K562 (cell line): ENCODE measurements at places on chromosomes 5 and 9.

GRCh38 chr5:132777209-132778069 lies at the start of gene SEPTIN8:
SEPTIN8 (minus strand) TSS chr5:132777239; CDS start chr5:132777137, 102 bp downstream.
- peak; percentile 87 for DNase-seq

DNA sequence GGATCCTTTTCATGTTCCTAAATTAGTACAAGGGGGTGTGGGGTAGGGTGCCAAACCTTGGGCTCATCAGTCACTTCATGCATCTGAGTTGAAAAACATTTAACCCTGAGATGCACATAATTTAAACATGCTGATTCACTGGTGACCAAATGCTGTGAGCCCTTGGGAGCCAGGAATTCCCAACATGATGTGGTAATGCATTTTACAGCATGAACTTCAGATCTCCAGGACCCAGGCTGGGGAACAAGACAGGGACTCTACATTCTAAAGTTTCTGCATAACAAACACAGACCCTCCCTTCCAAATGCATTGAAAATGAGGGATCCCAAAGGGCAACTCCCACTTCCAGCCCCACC lies 322.2 kb downstream of the NDUFS4 start:
- DNase-seq, result no peak

DNA sequence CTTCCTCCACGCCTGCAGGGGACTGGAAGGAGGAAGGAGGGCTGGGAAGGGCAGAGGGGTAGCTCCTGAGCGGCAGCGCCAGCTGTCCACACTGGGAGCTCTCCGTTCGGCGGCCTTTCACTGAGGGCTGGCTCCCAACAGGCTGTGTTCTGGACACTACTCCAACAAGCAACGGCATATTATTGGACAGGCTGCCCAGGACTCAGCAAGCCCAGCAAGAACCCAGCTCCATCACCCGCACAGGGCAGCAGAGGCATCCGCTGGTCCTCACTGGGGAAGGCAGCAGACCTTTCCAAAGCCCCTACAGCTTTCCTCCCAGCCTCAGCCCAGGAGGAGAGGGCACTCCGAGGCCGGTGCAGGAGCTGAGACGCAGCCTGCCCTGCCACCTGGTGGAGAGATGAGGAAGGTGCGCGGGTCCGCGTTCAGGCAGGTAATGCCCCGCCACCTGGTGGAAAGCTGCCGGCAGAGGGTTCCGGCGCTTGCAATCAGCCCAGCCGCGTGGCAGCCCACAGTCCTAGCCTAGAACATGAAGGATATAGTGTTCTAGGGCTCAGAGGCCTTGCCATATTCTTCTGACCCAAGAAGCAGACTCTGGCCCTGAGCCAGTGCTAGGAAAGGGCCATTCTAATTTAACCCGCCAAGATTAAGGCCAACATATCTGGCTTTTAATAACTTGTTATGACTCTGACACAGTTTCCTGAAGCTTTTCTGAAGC lies 74.4 kb downstream of the NRG2 start:
- DNase-seq, result peak; percentile 89

GRCh38 chr9:109770101-109770500 lies 9.9 kb upstream of the PALM2AKAP2 start:
- DNase-seq, result no peak

GRCh38 chr9:129513282-129513681 lies 107.6 kb downstream of the C9orf50 start:
- DNase-seq, result no peak

- no peak for DNase-seq
Measured at GRCh38 chr5:107253246-107253645, 417.5 kb downstream of the EFNA5 start.

DNA sequence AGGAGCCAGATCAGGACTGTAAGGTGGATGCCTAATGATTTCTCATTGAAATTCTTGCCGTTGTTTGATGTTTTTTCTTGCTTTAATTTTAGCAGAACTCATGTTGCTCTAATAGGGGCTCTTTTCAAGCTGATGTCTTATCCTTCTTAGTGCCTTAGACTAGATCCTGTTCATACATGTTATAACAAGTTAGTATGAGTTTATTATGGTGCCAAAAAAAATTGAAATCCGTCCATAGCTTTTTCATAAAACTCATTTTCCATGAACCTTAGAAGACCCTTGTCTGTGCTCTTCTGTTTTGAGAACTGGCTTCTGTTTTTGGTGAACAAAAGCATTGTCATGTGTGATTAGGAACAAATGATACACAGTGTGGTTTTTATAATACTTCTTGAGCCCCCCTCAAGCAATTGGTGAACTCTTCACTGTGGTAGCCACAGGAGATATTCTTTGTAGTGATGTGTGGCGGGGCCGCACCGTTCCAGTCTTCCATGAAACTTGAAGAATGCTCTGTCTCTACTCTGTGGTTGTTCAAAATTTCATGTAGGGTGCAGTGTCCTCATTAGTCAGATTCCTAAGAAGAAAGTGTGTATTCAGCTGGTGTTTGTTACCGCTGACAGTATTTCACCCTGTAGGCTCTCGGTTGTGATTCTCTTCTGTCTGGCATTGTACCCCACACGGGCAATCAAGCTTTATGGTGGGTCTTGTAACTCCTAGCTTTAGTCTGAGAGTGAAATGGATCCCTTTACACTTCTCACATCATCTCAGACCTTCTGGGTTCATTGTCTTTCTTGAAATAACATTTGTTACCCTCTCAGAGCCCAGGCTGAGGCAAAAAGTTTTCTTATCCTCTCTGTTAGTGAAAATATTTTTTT lies 10.7 kb downstream of the OTULIN start:
- DNase-seq, result no peak

- no peak for DNase-seq
Measured at GRCh38 chr5:168786147-168786546, 207.0 kb upstream of the PANK3 start.

GRCh38 chr5:86756839-86757238 lies 139.1 kb downstream of the COX7C start:
- DNase-seq, result no peak

GRCh38 chr5:61167382-61167781 lies 5.1 kb upstream of the SMIM15 start:
- no peak for DNase-seq

DNA sequence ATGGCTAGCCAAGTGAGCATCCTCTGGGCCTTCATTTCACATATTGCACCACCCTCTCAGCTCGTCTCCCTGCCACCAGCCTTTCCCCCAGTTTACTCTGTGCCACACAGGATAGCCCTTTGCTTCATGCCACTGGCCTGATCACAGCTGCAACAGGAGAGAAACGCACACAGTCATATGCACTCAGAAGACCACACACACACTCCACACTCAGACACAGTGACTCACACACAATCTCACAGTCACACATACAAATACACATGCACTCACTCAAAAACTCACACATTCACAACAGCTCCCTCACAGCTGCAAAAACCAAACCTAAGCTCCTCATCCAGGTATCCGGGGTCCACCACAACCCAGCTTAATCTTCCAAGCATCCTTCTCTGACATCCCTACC lies 38.7 kb downstream of the TTC39B start:
- no peak for DNase-seq

DNA sequence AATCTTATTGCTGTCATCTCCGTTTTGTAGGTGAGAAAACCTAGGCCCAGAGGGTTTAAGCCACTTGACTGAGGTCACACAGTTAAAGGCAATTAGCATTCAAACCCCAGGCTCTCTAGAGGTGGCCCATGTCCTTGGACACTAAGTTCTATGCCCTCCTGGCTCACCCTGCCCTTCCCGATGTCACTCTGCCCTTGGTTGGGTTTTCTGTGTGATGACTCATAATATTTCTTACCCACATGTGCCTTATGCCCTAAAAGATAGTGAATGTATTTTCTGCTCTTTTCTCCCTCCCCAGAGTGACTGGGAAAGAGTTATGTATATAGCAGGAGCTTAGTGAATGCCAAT lies 174.5 kb upstream of the PITX1 start:
- DNase-seq, result no peak

- no peak for DNase-seq
Measured at GRCh38 chr5:10573487-10574145, 9.7 kb downstream of the ANKRD33B start.

- no peak for DNase-seq
Measured at GRCh38 chr5:144298658-144299057, 128.0 kb downstream of the KCTD16 start.

- DNase-seq, result no peak
Measured at GRCh38 chr5:71582945-71583584, 4.1 kb upstream of the MCCC2 start.

DNA sequence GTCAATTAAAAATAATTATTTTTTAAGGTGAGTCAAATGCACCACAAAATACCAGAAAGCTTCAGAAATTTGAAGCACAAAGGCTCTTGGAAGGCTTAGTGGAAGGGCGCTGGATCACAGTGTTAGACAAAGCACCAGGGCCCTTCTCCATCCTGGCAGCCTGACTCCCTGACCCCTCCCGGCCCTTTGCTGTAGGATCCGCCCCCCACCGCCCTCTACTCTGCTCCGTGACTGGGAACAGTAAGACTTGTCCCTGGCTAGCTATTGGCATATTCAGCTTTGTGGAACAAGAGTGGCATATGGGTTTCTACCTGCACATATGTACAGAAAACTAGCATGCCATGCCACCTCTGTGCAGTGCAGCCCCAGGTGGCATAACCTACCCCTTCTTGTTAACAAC lies 222.1 kb downstream of the SYK start:
- no peak for DNase-seq

- DNase-seq, result no peak
Measured at GRCh38 chr9:103427696-103428095, 432.6 kb downstream of the CYLC2 start.

- no peak for DNase-seq
Measured at GRCh38 chr5:96316487-96316886, 116.6 kb downstream of the PCSK1 start.

DNA sequence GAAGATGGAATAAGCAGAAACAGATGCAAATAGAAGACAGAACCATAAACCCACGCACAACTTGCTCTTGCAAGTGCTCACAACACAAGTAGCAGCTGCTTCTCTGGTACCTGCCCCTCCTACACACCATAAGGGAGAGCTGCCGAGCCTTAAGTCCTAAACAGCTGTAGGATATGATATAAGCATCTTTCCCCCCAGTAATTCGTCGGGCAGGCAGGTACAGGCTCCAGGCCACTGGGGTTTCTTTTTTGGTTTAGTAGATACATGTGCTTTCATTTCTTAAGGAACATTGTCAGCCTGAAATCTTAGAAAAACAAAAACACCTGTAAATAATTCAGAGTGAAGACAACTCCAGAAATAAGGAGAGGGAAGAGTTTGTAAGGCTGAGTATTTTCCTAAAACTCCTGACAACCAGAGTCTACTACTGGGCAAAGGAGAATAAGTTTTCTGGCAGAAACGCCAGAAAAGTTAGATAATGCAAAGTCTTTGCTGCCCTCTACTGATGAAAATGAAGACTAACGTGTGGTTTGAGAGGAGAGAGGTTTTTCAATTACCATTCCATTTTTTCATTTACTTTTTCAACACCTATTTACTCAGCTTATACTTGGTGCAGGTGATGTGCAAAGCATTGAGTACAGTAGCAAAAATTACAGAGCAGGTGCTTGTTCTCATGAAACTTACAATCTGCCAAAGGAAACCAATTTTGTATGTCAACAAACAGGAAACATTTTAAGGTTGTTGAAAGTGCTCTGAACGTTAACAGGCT lies 20.1 kb upstream of the TCERG1 start:
- DNase-seq, result peak; percentile 55

DNA sequence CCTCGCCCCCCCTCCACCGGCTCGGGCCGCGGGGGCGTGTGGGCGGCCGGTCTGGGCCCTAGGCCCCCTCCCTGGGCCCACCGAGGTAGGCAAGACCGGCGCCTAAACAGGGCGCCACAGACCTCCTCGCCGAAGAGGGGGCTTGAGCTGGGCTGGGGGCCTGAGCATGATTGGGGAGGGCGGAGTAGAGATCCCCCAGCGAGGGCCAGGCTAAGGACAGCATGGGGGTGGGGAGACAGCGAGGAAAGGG lies 108.9 kb downstream of the PSD2 start:
- no peak for DNase-seq

DNA sequence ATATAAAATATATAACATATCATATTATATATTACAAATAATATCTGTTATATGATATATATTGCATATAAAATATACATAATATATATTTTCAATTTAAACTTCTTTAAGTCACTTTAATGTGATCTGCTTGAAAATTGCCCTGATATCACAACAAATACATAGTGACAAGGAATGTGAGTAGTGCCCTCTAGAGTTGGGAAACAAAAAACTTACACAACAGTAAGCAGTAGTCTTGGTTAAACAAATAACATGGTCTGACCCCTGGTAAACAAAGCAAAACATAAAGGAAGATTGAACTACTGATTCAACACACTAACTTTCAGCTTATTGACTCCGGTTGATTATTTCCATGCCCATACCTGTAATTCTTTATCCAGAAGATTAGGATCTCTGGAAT lies 188.3 kb upstream of the NMUR2 start:
- no peak for DNase-seq

GRCh38 chr9:121274851-121275250 lies 6.9 kb downstream of the GSN start:
- DNase-seq, result no peak
